ENCODE measurements at places on chromosomes 1 and 21.

- DNase-seq = no peak
Measured at GRCh38 chr1:156948708-156949107, 28.3 kb downstream of the LRRC71 start.

- DNase-seq = no peak
Measured at GRCh38 chr1:229836324-229836723, 210.3 kb downstream of the URB2 start.

DNA sequence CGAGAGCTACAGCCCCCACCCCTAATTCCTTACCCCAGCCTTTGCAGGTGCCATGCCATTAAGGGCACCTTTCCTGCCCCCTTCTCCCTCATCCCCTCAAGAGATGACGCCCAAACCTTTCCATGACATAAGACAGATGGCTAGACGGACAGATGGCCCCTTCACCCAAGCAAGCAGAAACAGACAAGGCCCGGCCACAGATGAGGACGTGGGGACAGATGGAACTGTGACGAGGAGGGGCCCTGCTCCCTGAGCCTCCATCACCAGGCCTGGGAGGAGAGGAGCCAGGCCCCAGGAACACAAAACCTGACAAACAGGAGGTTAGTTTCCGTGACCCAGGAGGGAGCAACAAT, 24.7 kb upstream of the PEF1 start:
- DNase-seq = no peak

DNA sequence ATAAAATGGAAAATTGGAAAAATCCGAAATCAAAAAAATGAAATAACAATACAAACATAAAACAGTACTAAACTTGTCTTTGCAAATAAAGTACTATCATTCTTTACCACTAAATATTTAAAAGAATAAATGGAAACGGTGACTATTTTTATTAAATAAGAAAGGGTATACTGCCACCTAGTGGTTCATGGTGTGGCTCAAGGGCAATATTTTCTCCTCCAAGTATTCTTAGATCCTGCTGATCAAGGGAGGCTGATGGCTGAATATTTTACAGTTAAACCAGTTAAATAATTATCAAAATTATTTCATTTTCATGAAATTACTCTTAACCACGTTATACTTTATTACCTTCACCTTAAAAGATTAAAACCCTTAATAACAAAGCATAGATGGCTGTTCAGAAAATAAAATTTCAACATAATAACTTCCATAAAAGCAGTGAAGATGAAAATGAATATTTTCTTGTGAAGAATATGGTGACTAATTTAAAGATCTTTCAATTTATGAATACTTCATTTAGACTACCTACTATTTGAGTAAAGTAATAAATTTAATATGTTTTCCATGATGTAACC, 1793.9 kb downstream of the NCAM2 start:
- DNase-seq = no peak

DNA sequence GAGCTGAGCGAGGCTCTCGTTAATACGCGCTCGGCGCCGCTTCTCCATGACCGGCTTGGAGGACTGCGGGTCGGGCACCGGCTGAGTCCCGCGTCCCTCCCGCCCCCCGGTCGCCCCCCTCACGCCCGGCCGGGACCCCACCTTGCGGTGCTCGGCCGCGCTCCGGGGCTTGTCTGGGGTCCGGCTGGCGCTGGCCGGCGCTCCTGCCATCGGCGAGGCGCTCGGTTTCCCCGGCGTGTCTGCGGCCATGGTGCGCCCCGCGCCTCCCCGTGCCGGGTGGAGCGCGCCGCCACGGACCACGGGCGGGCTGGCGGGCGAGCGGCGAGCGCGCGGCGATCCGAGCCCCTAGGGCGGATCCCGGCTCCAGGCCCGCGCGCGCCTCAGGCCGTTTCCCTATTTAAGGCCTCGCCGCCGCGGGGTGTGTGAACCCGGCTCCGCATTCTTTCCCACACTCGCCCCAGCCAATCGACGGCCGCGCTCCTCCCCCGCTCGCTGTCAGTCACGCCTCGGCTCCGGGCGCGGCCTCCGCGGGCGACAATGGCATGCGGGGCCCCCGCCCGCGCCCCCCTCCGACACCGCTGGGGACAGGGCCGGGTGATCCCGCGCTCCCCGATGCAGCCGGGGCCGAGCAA, at the start of gene HES4:
HES4 (minus strand) TSS at position 373 of the 632 bp plus-strand sequence; CDS start at position 249, 124 bp downstream.
- peak; percentile 73 for DNase-seq

GRCh38 chr1:208775841-208776240, 531.7 kb upstream of the PLXNA2 start:
- no peak for DNase-seq

DNA sequence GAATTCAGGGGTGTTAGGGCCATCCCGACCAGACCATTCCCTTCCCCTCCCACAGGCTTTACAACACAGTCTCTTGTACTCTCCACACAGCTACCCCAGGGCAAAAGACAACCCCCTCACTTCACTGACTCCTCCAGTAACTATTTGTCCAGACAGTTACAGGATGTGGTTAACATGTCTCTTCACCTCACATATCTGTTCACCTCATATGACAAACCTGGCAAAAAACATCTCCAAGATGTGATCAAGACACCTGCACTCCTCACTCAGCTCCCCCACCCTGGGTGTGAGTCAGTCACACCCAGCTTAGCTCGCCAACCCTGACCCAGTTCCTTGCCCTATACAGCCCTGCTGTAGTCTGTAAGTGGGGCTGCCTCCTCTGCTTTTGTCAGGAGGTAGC, 490.5 kb upstream of the CHRM3 start:
- no peak for DNase-seq

- no peak for DNase-seq
Measured at GRCh38 chr1:152053375-152053774, 16.6 kb upstream of the S100A11 start.

GRCh38 chr1:4601941-4602340, 52.5 kb upstream of the AJAP1 start:
- DNase-seq = no peak

GRCh38 chr1:107196973-107197562, 56.2 kb downstream of the NTNG1 start:
- peak; percentile 31 for DNase-seq

GRCh38 chr1:88289401-88290102, 394.5 kb upstream of the PKN2 start:
- no peak for DNase-seq

- DNase-seq = no peak
Measured at GRCh38 chr1:6970221-6970620, 185.0 kb downstream of the CAMTA1 start.

- no peak for DNase-seq
Measured at GRCh38 chr1:230206976-230207375, 139.9 kb downstream of the GALNT2 start.

- DNase-seq = no peak
Measured at GRCh38 chr1:2948001-2948750, 73.1 kb upstream of the ACTRT2 start.

DNA sequence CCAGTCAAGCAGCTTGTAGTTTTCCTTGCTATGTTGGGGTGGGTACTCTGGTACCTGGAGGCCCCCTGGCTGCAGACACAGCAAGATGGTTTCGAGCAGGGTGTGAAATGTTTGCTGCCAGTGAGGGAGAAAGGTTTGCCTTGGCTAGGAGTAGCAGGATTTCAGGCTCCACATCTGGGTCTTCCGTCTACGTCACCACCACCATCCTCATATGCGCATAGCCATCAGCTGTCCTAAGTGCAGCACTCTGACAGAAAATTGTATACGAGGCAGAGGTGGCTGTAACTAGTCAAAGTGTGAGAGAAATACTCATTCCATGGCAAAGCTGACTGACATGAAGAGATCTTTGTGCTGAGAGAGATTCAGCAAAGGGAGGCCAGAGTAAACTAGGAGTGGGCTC, 212.6 kb downstream of the NFIA start:
- DNase-seq = no peak

GRCh38 chr1:170218257-170218650, 72.5 kb downstream of the NTMT2 start:
- DNase-seq = no peak

GRCh38 chr1:210074904-210075303, 136.9 kb downstream of the SYT14 start:
- no peak for DNase-seq

- DNase-seq = no peak
Measured at GRCh38 chr21:26806801-26807295, 38.4 kb downstream of the ADAMTS1 start.

DNA sequence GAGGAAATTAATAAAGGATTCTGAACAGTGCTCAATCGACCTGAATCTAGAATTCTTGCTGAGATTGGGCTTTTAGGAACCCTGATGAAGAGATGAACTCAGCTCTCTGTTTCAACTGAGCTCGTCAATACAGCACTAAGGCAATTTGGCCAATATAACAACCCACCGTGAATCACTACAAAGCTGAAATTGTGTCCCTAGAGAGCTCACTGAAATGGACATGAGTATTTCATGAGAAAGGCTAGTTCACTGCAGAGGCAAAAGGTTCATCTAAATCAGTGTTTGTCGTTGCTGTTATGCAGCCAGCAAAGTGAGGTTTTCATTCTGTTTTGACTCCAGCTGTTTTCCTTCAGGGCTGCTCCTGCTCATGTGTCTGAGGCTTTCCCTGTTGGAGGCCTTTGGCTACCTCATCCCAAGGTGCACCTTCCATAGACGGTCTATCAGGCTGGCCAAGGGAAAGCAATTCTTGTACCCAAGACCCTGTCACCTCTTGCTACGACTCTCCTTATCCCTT, 83.5 kb downstream of the URB2 start:
- no peak for DNase-seq

- DNase-seq = no peak
Measured at GRCh38 chr1:64814427-64814826, 69.6 kb downstream of the RAVER2 start.

GRCh38 chr1:234897390-234897749, 231.3 kb downstream of the TOMM20 start:
- DNase-seq = no peak

DNA sequence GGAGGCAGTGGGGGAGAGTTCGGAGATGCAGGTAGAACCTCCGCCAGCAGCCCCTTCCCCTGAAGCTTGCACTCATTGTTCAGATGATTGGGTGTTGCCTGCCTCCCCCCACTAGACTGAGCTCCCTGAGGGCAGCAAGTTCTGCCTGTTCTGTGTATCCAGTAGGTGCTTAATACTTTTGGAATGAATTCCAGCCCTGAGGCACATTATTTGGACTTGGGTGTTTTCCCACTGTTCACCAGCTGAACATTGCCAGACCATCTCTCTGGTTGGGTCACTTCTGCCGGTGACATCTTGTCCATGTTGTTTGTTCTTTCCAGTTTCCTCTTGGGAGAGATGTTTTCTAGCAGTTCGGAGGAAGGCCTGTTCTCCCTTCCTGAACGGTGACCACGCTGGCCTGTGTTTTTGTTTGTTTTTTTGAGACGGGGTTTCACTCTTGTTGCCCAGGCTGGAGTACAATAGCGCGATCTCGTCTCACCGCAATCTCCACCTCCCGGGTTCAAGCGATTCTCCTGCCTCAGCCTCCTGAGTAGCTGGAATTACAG, 48.7 kb downstream of the SPSB1 start:
- DNase-seq = no peak

- no peak for DNase-seq
Measured at GRCh38 chr1:162364498-162364897, 12.2 kb downstream of the SPATA46 start.

GRCh38 chr1:41396084-41396483, 34.9 kb downstream of the FOXO6 start:
- no peak for DNase-seq

GRCh38 chr1:163337631-163338030, 15.9 kb downstream of the NUF2 start:
- DNase-seq = no peak

GRCh38 chr1:115669002-115669673, 27.4 kb downstream of the VANGL1 start:
- no peak for DNase-seq

DNA sequence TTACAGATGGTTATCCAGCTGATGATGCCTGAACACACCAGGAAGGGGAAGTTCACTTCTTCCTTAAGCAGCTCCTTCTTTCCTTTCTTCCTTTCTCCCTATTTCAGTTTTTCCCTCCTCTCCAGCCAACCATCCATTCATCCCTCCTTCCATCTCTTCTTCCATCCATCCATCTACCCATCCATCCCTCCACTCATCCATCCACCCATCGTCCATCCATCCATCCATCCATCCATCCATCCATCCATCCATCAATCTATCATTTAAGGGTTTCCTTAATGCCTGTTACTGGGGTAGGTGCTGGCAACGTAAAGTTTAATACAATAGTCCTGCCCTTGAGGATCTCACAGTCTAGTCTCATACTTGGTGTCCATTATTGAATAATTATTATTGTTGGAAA, 36.8 kb downstream of the C1orf21 start:
- DNase-seq = no peak

- DNase-seq = no peak
Measured at GRCh38 chr1:204092632-204093420, 19.9 kb downstream of the SOX13 start.

GRCh38 chr1:41769068-41769467, 149.7 kb downstream of the HIVEP3 start:
- DNase-seq = no peak

DNA sequence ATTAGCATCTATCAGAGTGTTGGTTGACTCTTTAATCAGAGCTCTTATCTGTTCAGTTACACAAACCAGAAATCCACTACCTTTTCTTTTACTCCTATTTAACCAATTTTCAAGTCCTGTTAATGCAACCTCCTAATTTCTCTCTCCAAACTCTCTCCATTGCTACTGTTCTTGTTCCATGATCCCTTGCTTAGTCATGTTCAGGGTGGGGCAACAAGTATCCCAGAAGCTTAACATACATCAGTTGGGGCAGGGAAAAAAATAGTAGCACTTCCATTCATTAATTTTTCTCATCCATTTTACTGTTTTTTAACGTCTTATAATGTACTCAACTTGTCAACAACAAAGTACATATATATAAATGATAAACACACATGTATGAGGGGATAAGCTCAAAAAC, 111.2 kb upstream of the LBR start:
- DNase-seq = no peak

- DNase-seq = no peak
Measured at GRCh38 chr1:159931101-159931794, 5.9 kb upstream of the TAGLN2 start.

DNA sequence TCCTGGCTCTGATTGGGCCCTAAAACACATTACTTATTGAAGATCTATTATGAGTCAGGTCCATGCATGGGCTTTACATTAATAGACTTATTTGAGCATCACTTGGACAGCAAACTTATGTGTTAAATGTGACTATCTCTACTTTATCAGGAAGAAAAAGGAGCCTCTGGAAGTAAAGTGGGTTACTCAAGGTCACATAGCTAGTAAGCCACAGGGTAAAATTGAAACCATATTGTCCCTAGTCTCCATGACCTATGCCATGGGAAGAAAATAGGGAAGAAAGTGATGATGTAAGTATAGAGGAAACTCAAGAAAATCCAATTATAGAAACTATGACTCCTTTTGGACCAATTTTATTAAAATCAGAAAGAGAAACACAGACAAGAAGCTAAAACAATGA, 555.3 kb downstream of the NUF2 start:
- no peak for DNase-seq

- no peak for DNase-seq
Measured at GRCh38 chr1:200405264-200405663, 4.6 kb downstream of the ZNF281 start.

Measured in activated naive CD4-positive, alpha-beta T cell treated with anti-CD3 and anti-CD28 coated beads, Interleukin-2, amount 10 ng/mL, durations not matched to agents 7 days and 5 days (primary cell).